ENCODE measurements at places on chromosomes 13 and 19.

DNA sequence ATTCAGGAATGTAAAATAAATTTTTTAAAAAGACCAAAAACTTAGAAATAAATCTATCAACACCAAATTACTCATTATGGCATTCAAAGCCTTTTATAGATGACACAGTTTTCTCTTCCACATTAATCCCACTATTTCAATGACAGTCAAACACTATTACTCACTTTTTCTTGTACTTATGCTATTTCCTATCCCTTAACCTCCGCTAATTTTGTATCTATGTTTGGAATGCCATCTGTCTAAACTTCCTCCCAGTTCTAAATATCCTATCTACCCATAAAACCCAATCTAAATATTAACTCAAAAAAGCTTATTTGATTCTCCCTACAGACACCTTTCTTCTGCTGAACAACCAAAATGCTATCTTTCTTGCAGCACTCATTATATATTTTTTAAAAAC lies 203.5 kb downstream of the ENOX1 start:
- DNase-seq = no peak

- DNase-seq = no peak
Observed at GRCh38 chr19:855566-856120, 3.5 kb downstream of the ELANE start.

DNA sequence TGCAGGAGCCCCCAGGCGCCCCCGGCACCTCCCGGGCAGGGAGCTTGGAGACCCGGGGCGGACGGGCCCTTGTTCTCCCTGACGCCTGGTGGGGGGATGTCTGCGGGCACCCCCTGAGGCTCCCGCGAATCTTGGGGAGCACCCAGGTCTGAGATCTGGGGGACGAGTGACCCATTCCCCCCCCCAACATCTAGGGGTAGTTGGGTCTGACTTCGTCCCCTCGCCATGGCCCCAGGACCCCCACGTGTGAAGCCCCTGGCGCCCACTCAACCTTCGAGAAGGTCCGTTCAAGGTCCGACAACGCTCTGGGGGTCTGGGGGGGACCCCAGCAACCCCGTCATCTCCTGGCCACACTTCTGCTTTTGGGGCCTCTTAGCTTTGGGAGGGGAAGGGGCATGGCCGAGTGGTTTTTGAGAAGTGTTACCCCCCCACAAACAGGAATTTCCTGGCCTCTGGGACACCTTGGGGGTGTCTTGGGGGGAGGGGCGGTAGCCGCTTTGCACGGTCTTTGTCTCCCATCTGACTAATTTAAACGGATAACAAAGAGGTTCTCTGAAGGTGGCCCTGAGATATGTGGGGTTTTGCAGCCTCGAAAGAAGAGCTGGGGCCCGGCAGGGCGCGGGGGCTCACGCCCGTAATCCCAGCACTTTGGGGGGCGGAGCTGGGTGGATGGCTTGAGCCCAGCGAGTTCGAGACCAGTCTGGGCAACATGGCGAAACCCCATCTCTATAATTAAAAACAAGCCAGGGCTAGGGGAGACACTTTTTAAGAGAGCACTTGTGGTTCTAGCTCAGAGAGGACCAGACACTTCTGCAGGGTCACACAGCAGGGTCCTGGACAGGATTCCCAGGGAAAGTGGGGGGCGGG lies 608 bp downstream of the CNN2 start:
- no peak for DNase-seq

- DNase-seq = no peak
Observed at GRCh38 chr13:49641801-49642291, 13.5 kb downstream of the ARL11 start.

DNA sequence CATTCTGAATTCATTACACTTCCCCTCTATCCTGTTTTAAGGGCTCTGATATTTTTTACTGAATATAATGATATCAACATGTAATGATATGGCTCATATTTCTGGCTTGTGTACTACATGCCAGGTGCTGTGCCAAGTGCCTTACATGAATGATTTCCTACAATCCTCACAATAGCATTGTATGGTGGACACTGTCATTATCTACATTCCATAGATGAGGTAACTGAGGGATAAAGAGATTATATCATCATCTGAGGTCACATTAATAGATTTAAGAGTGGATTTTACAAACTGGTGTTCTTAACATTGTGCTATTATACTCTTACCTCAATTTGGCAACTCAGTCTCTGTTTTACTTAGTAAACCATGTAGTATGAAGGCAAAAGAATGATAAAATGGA lies 502.0 kb downstream of the LIG4 start:
- no peak for DNase-seq

- no peak for DNase-seq
Observed at GRCh38 chr13:24985107-24985506, 110.8 kb upstream of the PABPC3 start.

- no peak for DNase-seq
Observed at GRCh38 chr13:101258071-101258470, 158.2 kb downstream of the NALCN start.

- DNase-seq = no peak
Observed at GRCh38 chr13:95247852-95248251, 53.4 kb downstream of the ABCC4 start.

- DNase-seq = no peak
Observed at GRCh38 chr13:113732176-113732960, 26.7 kb upstream of the TMEM255B start.

- no peak for DNase-seq
Observed at GRCh38 chr13:63107179-63107943, 1691.7 kb upstream of the PCDH20 start.

- no peak for DNase-seq
Observed at GRCh38 chr13:29532116-29532515, 63.4 kb downstream of the SLC7A1 start.

DNA sequence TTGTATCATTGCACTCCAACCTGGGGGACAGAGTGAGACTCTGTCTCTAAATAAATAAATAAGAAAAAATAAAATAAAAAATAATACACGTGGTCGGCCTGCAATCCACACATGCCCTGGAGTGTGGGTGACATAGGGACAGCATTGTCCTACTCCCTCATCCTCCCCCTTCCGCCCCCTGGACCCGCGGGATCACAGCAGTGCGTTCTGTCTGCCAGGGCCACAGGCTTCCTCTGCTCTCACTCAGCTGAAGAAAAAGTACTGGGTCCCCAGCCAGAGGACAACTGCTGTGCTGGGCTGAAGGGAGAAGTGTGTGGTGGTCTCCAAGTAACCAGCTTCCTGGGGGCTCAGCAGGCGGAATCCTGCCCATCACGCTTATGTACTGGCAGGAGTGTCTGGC lies 6.3 kb downstream of the BCAT2 start:
- no peak for DNase-seq

DNA sequence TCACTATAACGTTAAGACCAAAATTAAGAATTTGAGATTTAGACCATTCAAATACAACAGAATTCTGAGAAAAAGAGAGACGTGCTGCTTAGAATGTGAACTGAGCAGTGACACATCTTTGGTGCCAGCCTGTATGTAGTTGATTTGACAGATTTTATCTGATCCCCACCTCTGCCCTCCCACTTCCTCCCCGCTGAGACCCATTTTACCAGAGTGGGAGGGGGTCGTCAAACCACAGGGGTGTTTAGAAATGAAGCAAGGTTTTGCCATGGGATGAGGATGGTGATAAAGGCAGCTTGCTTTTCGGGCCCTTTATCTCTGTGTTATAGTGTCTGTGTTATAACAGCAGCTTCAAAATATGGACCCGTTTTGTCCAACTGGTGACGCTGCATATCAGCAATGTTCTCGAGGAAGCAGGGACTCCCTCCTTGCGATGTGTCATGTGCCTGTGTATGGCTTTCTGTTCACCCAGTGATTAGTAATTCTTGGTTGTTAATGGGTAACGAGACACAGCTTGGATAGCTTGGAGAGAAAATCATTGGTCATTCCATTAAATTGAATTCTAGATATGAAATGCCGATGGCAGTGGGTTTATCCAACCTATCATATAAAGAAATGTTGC lies 125.0 kb downstream of the HS6ST3 start:
- DNase-seq = no peak

GRCh38 chr19:12938779-12939601 lies 581 bp downstream of the CALR start:
- DNase-seq = no peak

- DNase-seq = no peak
Observed at GRCh38 chr13:47306991-47307390, 410.1 kb upstream of the HTR2A start.

DNA sequence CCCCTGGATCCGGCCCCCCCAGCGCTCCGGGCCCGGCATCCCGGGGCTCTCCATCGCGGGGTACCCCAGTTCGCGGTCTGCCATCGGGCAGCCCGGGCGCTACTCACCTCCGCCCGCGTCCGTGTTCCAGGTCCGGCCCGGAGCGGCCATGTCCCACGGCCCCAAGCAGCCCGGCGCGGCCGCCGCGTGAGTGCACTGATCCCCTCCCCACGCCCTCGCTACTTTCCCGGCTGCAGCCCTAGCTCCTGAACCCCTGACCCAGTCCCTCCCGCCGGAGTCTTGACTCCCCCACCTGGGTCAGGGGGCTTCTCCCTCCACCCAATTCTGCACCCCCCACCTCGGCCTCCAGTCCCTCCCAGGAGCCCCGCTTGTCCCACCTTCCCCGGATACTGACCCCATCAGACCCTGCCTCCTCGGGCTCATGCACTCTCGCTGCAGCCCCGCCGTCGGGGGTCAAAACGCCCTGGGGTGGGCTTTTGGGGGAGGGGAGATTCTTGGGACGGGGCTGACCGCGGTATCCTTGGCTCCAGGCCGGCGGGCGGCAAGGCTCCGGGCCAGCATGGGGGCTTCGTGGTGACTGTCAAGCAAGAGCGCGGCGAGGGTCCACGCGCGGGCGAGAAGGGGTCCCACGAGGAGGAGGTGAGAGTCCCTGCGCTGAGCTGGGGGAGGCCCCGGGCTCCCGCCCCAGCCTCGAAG lies 566 bp downstream of the HMG20B start:
- DNase-seq = no peak

GRCh38 chr13:75326173-75327134 lies 155.5 kb downstream of the TBC1D4 start:
- DNase-seq = no peak

GRCh38 chr19:9823816-9824215 lies 3.9 kb upstream of the UBL5 start:
- no peak for DNase-seq

GRCh38 chr13:42380420-42381164 lies 108.6 kb downstream of the AKAP11 start:
- DNase-seq = no peak

DNA sequence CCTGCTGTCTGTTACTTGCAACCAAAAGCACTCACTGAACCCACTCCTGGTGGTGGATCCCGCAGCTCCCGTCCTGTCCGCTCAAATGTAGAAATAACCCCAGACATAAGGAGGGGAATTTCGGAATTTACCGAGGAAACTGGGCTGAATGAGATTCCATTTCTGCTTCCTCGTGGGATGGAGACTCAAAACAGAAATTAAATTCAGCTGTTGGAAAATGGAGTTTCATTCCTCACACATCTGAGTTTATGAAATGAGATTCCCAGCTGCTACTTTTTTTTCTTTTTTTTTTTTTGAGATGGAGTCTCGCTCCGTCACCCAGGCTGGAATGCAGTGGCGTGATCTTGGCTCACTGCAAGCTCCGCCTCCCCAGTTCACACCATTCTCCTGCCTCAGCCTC lies 44.3 kb downstream of the COLGALT1 start:
- no peak for DNase-seq

DNA sequence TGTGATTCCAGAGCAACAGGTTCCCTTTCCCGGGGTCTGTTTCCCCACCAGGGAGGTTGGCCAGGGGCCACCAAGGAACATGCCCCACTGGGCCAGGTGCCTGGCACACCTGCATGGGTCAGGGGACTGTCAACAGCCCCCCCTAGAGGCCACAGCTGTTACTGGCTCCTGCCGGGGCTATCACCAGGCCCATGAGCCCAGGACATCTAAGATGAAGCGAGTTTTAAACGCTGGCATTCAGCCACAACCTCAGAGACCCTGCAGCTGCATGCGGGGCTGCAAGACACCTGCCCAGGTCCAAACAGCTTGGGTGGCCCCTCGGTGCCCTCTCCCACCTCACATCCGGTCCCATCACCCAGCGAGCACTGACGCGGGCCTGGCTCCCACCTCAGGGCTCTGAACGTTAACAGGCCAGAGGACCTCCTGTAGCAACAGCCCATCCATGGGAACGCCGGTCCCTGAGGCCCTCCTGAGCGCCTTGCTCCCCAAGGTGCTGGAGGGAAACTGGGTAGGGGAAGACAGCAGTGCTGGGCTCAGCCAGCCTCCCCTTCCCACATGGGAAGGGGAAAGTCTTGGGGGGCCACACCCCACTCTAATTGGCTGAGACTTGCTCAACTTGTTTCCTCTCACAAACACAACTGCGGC lies 12.0 kb downstream of the KHSRP start:
- DNase-seq = no peak

- no peak for DNase-seq
Observed at GRCh38 chr19:29537601-29538000, 11.8 kb downstream of the VSTM2B start.

DNA sequence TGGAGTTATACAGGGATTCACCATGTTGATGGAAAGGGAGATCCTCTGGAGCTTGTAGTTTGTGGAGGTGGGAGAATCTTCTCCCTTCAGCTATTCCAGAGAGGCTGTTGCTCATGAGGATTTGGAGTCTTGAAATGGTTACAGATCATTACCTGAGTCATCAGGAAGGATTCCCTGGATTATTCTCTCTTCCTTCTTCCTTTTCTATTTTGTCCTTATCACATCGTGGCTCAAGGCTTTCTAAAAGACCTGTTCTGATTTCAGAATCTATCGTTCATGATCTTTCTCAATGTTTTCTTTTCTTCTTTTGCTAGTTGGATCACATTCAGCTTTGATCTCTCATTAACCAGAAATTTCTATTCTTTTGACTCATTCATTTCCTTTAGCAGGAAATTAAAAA lies 196.0 kb downstream of the KLF5 start:
- no peak for DNase-seq

DNA sequence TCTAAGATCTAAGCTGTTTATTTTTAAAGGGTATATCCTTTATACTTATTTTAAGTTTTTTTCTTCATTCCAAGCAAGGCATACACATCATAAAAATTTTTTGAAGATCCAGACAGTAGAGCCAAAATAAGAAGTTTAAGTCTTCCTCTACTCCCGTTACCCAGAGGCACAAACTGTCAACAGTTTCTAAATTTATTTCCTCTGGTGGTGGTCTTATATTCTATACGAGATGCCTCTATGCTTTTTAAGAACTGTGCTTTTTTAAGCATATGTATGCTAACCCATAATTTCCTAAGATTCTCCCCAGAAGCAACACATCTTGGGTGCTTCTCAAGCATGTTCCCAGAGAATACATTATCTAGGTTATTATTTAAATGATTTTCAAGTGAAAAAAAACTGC lies 383.6 kb downstream of the COG6 start:
- DNase-seq = no peak

DNA sequence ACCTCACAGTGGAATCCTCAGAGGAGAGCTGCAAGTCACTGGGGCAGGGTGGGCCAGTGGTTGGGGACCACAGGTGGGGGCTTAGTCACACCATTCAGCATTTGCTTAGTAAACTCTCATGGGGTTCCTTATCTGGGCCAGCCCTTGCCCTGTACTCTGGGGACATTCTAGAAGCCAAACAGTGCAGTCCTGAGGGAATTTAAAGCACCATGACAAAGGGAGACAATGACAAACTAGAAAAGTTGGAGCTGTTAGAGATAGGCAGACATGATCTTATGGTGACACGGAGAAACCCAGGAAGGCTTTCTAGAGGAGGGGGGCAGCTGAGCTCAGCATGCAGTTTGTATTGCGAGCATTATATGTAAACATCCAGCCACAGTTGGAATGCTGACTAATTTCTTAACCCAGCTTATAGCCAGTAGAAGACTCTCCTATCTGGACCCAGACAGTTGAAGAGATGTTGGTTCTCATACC lies 87.6 kb downstream of the ZNF429 start:
- DNase-seq = no peak

Data from stimulated activated CD8-positive, alpha-beta memory T cell treated with anti-CD3 and anti-CD28 coated beads, Interleukin-2, amount 100 ng/mL, for 1 hour (primary cell).